ENCODE measurements at places on chromosomes 1 and 21.
A peak's percentile ranks its signal among the peaks of the same experiment; 100 is the strongest.

DNA sequence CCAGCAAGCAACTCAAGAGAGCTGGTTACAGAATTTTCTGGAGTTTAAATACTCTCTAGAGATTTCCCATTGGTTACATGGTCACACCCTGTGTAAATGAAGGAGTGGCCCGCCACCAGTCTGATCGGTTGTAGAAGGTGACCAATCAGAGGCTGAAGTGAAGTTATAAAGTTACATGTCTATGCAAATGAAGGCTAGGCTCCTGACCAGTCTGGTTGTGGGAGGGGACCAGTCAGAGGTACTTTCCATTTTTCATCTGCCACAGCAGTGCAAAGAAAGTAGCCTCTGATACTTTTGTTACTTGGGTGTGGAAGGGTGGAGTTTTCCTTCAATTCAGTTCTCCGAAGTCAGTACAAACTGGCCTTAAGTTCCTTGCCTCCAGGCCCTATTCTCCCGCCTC is 273.7 kb downstream of the BARHL2 start:
- no peak for DNase-seq

DNA sequence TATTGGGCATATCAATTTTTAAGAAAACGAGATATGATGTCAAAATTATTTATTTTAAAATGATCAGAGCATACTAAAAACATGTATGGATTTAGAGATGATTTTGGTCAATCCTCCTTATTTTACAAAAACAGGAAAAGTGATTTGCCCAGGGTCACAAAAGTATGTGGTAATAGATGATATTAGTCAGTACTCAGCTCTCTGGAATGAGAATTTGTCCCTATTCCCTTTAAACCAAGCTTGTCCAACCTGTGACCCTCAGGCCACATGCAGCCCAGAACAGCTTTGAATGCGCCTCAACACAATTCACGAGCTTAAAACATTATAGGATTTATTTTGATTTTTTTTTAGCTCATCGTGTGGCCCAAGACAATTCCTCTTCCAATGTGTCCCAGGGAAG is 104.7 kb downstream of the AKT3 start:
- no peak for DNase-seq

DNA sequence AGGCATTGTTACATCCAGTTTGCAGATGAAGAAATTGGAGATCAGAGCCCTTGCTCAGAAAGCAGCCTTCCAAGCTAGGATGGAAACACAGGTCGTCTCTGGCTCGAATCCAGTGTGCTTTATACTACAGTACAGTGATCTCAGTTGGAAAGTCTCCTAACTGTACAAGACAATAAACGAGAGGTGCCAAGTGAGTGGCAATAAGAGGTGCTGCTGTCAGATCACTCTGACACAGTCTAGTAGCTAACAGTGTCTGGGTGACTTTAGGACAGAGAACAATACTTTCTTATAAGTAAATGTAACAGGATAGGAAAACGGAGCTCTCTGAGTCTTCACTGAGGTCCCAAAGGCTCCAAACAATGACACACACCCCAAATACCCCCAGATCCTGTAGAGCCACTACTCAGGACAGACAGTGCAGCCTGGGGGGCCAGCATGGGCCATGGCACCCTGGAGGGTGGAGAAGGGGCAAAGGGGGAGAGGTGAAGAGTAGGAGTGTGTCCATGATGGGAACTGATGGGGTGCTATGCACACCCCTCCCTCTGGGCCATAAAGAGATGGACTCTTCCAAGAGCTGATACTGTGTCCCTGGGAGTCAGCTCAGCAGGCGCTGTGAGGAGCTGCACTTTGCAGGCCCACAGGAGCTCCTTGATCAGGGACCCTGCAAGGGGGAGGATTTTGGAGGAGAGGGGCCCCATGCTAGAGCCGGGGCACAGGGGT is 3.3 kb downstream of the SH3BGR start:
- no peak for DNase-seq

DNA sequence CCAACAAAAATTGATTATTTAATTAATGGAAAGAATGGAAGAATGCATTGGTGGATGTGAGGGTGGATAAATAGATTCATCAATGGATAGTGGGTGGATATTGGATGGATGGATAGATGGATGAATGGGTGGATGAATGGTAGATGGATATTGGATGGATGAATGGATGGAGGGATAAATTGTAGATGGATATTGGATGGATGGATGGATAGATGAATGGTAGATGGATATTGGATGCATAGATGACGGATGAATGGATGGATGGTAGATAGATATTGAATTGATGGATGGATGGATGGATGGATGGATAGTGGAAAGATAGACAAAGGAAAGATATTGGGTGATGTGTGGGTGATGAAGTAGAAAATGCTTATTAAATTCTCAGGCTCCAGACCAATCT is 123.6 kb upstream of the KAZN start:
- no peak for DNase-seq

GRCh38 chr1:232352366-232352765 is 277.6 kb downstream of the SIPA1L2 start:
- no peak for DNase-seq

- DNase-seq = no peak
Measured at GRCh38 chr1:117657031-117657430, 51.2 kb downstream of the TENT5C start.

DNA sequence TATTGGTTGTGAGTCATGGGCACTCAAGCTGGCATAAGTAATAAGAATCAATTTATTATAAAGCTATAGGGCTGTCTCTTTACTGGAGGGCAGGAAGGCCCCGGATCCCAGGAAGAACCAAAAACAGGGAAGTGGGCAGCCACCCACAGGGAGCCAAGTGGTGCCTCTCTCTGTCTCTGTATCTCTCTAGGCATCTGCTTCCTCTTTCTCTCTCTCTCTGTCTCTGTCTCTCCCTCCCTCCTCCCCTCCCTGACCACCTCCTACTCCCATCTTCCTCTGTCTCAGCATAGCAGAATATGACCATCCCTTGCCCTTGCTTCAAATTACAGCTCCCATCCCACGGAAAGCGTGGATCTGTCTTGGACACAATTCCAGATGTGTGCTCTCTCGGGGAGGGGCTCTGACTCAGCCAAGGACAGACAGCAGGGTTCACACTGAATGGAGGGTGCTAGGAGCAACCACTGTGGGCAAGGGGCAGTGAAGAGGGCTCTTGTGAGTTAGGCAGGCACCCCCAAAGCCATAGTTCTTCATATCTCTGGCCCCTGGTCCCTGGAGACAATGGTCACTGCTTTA is 80.4 kb upstream of the LPGAT1 start:
- DNase-seq = no peak

- DNase-seq = no peak
Measured at GRCh38 chr1:82801176-82801575, 1000.4 kb downstream of the ADGRL2 start.

- no peak for DNase-seq
Measured at GRCh38 chr1:54926970-54927369, 40.0 kb upstream of the DHCR24 start.

- DNase-seq = no peak
Measured at GRCh38 chr1:185435696-185436379, 118.8 kb upstream of the IVNS1ABP start.

GRCh38 chr1:3697810-3698209 is 45.5 kb downstream of the TP73 start:
- DNase-seq = peak; percentile 87

DNA sequence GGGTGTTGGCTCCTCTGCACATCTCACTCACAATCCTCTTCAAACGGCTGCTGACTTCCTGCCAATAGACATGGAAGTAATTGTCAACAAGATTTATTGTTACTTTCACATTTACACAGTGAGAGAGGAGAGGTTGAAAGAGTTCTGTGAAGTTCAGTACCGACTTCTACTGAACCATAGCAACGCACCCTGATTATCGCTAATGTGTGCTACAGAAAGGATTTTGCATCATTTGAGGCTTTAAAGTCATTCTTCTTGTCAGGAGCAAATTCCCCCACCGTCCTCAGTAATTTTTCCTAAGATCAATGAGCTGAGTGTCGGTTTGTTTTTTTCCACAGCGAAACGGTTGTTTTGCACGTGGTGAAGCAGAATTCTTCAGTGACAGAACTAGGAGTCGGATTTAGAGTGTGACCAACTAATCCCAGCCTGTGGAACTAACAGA is 361.0 kb downstream of the ADGRL2 start:
- peak; percentile 44 for DNase-seq

DNA sequence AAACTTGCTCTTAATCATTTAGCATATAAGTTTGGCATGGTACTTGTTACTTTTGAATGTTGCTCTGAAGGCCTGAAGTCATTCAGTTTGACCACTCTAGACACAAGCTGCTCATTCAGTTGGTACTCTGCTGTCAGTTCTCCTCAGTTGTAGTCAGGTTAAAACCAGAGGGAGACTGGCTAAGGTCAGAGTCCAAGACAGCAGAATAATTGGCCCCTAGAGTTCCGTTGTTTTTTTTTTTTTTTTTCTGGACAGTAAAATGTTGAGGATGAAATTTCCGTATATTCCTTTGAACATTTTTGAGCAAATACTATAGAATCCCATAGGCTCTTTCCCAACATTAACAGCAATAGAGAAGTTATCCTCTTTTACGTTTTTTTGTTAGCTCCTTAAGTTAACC is 9.4 kb downstream of the ZBTB40 start:
- no peak for DNase-seq

- DNase-seq = no peak
Measured at GRCh38 chr1:167312871-167313270, 92.2 kb downstream of the POU2F1 start.

DNA sequence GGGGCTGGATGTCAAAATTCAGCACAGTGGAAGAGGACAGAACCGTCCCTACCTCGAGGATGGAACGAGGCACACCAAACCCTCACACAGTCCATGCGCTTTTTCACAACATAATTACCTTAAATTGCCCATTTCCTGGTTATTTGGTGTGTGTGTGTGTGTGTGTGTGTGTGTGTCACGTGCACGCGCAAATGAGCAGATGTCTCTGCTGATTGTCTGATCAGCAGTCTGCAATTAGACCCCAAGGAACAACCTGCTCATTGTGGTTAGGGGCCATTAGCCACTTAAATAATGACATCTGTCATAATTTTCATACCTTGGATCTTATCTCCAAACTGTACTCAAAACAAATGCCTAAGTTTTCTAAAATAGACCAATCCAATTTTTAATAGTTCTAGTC is 23.2 kb downstream of the AVPR1B start:
- peak; percentile 63 for DNase-seq

GRCh38 chr1:183580281-183580682 is 10.0 kb downstream of the NCF2 start:
- DNase-seq = no peak
